ENCODE measurements at places on chromosomes 7 and 10.

- DNase-seq = peak; percentile 66
Observed at GRCh38 chr7:19713676-19714075, 4.8 kb upstream of the POLR1F start.

DNA sequence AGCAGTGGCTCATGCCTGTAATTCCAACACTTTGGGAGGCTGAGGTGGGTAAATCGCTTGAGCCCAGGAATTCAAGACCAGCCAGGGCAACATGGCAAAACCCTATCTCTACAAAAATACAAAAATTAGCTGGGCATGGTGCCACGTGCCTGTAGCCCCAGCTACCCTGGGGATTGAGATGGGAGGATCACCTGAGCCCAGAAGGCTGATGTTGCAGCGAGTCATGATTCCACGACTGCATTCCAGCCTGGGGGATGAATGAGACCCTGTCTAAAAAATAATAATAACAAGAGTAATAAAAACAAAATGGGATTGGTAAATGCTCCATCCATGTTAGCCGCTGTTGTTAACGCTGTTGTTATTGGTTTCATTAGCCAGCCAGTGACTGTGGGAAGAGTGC, 1.3 kb upstream of the HKDC1 start:
- DNase-seq = no peak

DNA sequence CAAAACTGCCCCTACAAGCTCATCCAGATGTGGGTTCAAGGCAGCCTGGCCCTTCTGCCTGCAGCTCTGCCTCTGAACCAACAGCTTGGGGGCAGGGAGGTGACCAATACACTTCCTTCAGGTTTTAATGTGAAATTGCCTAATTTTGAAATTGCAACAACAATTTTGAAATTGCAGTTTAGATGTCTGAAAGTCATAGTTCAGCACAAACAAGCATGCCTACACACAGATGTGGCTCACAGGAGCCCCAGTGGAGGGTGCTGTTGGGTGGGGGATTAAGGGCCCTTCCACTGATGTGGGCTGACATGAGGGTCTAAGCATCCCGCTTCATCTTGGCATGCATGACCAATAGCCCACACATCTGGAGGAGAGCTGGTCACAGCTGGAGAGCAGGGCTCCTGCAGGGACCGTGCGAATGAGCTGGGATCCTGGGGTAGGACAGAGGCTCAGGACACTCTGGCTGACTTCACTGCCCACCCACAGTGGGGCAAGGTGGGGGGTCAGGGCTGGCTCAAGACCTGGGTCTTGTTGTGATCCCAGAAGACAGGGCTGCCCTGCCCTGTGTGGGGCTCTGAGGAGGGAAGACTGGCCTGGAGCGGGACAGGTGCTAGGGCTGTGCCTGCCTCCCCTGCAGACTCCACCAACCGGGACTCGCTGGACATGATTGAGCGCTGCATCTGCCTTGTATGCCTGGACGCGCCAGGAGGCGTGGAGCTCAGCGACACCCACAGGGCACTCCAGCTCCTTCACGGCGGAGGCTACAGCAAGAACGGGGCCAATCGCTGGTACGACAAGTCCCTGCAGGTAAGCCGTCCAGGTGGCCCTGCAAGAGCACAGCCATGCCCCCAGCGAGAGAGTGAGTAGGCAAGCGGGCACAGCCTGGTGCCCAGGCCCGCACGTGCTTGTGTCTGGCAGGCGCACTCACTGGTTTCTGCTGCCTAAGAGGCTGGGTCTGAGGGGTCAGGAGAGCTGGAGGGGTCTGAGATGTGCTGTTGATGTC, 32.3 kb downstream of the CHAT start:
- DNase-seq = peak; percentile 68

DNA sequence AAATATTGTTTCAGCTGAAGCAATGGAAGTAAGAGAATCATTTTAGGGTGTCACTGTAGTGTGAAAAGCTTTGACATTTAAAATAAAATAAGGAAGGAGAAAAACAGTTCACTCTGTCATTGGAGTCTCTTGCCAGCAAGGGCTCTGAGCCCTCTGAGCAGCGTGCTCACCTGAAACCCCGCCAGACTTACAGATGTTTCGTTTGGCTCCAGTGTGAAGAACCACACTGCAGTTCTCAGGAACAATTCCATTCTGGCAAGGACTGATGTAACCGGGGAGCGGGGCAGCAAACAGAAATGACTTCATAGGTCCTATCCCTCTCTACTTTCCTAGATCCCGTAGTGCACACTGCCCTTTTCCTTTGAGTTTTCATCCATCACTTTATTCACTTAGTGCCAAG, 164.3 kb downstream of the CELF2 start:
- DNase-seq = no peak

GRCh38 chr7:112192236-112193154, 13.7 kb downstream of the DOCK4 start:
- no peak for DNase-seq

DNA sequence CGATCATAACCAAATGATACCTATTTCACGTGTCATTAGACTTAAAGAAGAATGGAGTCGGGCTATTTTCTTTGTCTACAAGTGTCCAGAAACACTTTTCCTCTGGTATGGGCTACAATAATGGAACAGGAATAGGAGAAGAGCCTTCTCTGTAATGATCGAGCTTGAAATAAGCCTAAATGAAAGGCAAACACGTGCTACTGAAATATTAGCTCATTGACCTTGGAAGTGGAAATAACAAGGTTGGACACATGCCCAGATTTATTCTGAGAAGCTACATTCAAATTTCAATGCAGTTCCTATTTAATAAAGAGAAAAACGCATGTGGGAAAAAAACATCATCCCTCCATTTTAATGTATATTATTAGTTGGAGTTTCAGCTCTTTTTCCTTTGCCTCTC, 254.7 kb upstream of the PTER start:
- no peak for DNase-seq

GRCh38 chr7:18499407-18500177, 4.0 kb downstream of the HDAC9 start:
- no peak for DNase-seq

DNA sequence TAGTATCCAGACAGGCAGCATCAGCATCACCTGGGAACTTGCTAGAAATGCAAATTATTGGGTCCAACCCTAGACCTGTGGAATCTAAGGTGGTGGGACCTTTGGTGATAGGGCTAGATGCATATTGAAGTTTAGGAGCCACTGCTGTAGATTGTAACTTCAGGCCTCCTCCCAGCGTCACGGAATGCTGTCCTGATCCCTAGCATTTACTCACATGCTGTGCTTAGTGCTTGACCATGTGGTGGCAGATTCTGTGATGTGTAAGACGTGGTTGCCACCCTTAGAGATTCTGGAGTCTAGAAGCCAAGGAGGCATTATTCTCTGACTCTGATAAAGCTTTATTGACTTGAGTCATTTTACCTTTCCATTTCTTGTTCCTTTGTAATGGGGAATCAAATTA, 13.5 kb downstream of the AHR start:
- DNase-seq = no peak

DNA sequence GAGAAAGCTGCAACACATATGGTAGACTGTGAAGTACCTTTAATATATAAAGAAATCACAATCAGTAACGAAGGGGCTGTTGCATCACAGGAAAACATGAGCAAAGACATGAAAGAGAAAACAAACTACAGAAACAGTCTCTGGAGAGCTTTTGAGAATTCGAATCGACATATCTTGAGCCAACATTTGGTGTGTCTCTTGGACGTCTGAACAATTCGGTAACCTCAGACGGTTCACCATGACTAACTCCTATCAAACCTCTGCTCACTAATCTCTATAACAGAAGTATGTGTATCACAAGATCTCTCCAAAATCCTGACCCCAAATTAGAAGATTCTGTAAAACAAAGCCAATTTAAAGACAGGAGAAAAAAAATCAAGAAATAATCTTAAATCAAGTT, 262.0 kb upstream of the YAE1 start:
- no peak for DNase-seq

Data from AML-193 (cell line).